ENCODE measurements at places on chromosomes 6 and 20. TPM values are rescaled to one million over a fixed set of nuclear protein-coding genes. Genes with fewer than 3 reads are reported as not detected.
A peak's percentile ranks its signal among the peaks of the same experiment; 100 is the strongest.

The FILIP1 gene
- total RNA-seq, result not detected

The ROMO1 gene
- 120 TPM for total RNA-seq

The PKIB gene
- total RNA-seq, result 0.67 TPM

GRCh38 chr6:14383393-14384174 lies 266.0 kb downstream of the CD83 start:
- DNase-seq, result no peak
- peaks cover 36% of the 10 kb centered on the region for H3K4me1 ChIP-seq
- H3K27ac ChIP-seq, result no peak overlapping the region
- H3K36me3 ChIP-seq, result no peaks in the 10 kb centered on the region
- H3K4me3 ChIP-seq, result no peak overlapping the region

DNA sequence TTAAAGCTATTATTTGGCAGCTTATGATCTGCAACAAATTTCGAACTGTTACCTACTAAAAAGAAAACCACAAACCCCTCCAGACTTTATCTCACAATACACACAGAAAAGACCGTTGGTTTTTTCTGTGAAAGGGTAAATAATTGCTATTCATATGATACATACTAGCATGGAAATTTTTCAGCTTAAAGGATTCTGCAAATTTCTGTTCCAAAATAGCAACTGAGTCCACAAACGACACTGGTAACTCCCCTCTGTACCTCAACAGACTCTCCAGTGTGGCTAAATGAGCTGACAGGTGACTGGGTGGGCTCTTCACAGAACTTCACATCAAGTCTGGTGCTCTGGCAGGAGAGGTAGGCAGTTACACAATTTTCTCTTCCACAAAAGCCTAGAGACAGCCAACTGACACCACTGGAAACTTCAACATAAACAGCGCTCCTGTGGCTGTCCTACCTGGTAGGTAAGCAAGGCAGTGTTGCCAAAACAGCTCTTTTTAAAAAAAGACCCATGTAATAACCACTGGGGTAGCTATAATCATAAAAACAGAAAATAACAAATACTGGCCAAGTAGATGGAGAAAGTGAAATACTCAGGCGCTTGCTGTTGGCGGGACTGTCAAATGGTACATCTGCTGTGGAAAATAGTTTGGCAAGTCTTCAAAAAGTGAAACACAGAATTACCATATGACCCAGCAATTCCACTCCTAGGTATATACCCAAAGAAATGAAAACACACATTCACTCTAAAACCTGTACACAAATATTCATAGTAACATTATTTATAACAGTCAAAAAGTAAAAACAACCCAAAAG lies 37.8 kb downstream of the ELOVL5 start:
- peaks cover 8% of the 10 kb centered on the region for H3K36me3 ChIP-seq
- H3K4me3 ChIP-seq, result no peak overlapping the region
- H3K27me3 ChIP-seq, result no peaks in the 10 kb centered on the region
- H3K27ac ChIP-seq, result peak overlapping the region; percentile 19
- peaks cover 92% of the 10 kb centered on the region for H3K4me1 ChIP-seq

DNA sequence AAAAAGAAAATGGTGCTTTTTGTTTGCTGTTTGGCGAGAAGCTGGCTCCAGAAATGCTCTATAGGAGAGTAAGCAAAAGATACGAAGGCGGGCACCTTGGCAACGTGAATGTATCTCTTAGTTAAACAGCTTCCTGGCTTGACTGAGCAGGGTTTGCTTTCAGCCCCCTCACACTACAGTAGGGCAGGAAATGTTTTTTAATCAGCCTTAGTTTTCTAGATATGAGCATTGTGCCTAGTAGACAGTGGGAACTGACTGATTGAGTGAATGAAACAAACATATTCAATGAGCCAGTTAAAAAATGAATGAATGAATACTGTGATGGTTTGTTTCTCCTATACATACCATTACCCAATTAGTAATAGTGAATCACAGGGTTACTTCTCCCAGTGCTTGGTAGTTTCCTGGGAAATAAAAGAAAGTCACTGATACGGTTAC lies 19.9 kb downstream of the CAP2 start:
- no peak overlapping the region for H3K27ac ChIP-seq
- DNase-seq, result no peak
- no peak overlapping the region for H3K4me3 ChIP-seq
- no peaks in the 10 kb centered on the region for H3K4me1 ChIP-seq
- H3K36me3 ChIP-seq, result no peaks in the 10 kb centered on the region

- no peaks in the 10 kb centered on the region for H3K36me3 ChIP-seq
- no peak for DNase-seq
- peak overlapping the region; percentile 37 for H3K27ac ChIP-seq
- H3K27me3 ChIP-seq, result peaks cover 9% of the 10 kb centered on the region
- no peaks in the 10 kb centered on the region for H3K4me1 ChIP-seq
- no peak overlapping the region for H3K4me3 ChIP-seq
Measured at GRCh38 chr20:63061051-63061770, 54.4 kb upstream of the BHLHE23 start.

GRCh38 chr6:142744836-142745235 lies 200.1 kb downstream of the HIVEP2 start:
- DNase-seq, result no peak
- no peak overlapping the region for H3K4me3 ChIP-seq
- no peaks in the 10 kb centered on the region for H3K36me3 ChIP-seq
- H3K4me1 ChIP-seq, result peaks cover 9% of the 10 kb centered on the region

GRCh38 chr6:44332585-44332984 lies 9.9 kb upstream of the SPATS1 start:
- no peak overlapping the region for H3K4me3 ChIP-seq
- DNase-seq, result no peak
- H3K27ac ChIP-seq, result no peak overlapping the region
- peaks cover 17% of the 10 kb centered on the region for H3K27me3 ChIP-seq

DNA sequence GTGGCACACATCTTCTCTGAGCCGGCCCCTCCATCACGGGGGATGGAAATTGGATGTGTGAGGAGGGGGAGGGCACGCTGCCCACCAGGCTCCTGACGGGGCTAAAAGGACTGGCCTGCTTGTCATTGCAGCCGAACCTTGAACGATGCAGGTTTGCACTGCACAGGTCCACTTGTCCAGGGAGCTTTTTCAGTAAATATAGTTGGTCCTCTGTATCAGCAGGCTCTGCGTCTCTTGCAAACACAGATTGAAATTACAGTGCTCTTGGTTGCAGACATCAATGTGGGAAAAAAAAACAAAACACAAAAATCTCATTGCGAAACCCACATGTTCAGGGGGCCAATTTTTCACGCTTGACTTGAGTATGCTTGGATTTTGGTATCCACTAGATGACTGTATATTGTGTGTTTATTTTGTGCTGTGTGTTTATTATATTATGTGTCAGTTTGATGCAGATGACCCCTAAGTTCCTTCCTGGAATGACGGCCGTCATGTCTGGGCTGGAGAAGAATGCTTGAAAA lies 29.2 kb downstream of the ERMARD start:
- peaks cover 42% of the 10 kb centered on the region for H3K36me3 ChIP-seq
- no peak for DNase-seq
- no peak overlapping the region for H3K27ac ChIP-seq
- H3K4me1 ChIP-seq, result no peaks in the 10 kb centered on the region
- H3K27me3 ChIP-seq, result no peaks in the 10 kb centered on the region

DNA sequence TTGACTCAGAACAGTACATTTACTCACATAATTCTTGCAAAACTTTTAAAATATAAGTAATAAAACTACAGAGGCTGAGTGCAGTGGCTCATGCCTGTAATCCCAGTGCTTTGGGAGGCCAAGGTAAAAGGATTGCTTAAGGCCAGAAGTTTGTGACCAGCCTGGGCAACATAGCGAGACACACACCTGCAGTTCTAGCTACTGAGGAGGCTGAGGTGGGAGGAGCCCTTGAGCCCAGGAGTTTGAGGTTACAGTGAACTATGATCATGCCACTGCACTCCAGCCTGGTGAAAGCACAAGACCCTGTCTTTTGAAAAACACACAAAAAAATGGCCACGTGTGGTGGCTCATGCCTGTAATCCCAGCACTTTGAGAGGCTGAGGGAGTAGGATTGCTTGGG lies 21.8 kb upstream of the MYO6 start:
- no peak overlapping the region for H3K4me3 ChIP-seq
- no peak for DNase-seq
- H3K27me3 ChIP-seq, result no peaks in the 10 kb centered on the region
- H3K4me1 ChIP-seq, result no peaks in the 10 kb centered on the region
- H3K27ac ChIP-seq, result no peak overlapping the region

DNA sequence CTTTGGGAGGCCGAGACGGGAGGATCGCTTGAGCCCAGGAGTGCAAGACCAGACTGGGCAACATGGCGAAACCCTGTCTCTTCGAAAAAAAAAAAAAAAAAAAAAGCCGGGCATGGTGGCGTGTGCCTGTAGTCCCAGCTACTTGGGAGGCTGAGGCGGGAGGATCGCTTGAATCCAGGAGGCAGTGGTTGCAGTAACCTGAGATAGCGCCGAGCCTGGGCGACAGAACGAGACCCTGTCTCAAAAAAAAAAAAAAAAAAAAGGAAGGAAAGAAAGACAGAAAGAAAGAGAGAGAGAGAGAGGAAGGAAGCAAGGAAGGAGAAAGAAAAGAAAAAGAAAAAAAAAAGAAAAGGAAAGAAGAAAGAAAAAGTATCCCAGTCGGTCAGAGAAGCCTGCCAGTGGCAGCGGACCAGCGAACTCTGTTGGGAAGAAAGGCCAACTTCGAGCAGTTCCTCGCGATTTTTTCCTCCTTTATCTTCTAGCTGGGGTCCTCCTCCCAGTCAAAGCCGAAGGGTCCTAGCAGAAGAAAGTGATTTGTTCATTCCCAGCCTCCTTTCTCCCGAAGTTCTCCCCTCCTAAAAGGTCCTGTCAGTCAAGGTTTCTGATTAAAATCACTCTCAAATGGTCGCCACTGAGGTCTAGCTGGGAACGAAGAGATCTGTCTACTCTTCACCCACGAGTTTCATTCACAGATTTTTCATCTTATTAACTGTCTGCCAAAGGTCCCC lies 2.4 kb upstream of the SYCP2L start:
- H3K36me3 ChIP-seq, result no peaks in the 10 kb centered on the region
- H3K27ac ChIP-seq, result no peak overlapping the region
- no peak overlapping the region for H3K4me3 ChIP-seq
- no peak for DNase-seq
- peaks cover 18% of the 10 kb centered on the region for H3K4me1 ChIP-seq
